Pulmonary artery endothelial cell (primary cell): ENCODE measurements at places on chromosomes 5 and 9. TPM values are rescaled to one million over a fixed set of nuclear protein-coding genes. Genes with fewer than 3 reads are reported as not detected.

QRFP gene
- not detected in 2 replicates for total RNA-seq

IL3 gene
- not detected in 2 replicates for total RNA-seq

CCNH gene
- 86.8 and 99.4 TPM in 2 replicates for total RNA-seq

ABCA2 gene
- total RNA-seq = 7.9 and 15.7 TPM in 2 replicates

PCDHA7 gene
- 0.25 and 0.33 TPM in 2 replicates for total RNA-seq

DPYSL3 gene
- 138 and 161 TPM in 2 replicates for total RNA-seq

ADAMTS13 gene
- total RNA-seq = 0.53 and 0.66 TPM in 2 replicates

PIP5KL1 gene
- total RNA-seq = 0.21 and 0.79 TPM in 2 replicates

GRIN3A gene
- total RNA-seq = under 0.01 TPM in 1 of 2 replicates, not detected in the other

SHB gene
- total RNA-seq = 17.3 and 20.2 TPM in 2 replicates

ALDH1A1 gene
- total RNA-seq = 130 and 699 TPM in 2 replicates

PCDHA8 gene
- total RNA-seq = under 0.01 and 0.04 TPM in 2 replicates

MLANA gene
- not detected in 2 replicates for total RNA-seq

CBY3 gene
- 0.26 TPM in 1 of 2 replicates, not detected in the other for total RNA-seq

NTNG2 gene
- 0.20 and 0.92 TPM in 2 replicates for total RNA-seq

SLC36A2 gene
- total RNA-seq = not detected in 2 replicates

HSD17B3 gene
- not detected in 2 replicates for total RNA-seq

DEPDC1B gene
- total RNA-seq = 11.7 and 22.6 TPM in 2 replicates

TTC16 gene
- total RNA-seq = not detected in 2 replicates

CRHBP gene
- total RNA-seq = 0.18 TPM in 1 of 2 replicates, not detected in the other

SLC36A3 gene
- total RNA-seq = not detected in 2 replicates

ARHGEF37 gene
- 7.3 and 9.2 TPM in 2 replicates for total RNA-seq

ST8SIA4 gene
- total RNA-seq = 1.1 and 3.2 TPM in 2 replicates

ENG gene
- 46.5 and 49.5 TPM in 2 replicates for total RNA-seq

CREB3 gene
- 45.2 and 58.0 TPM in 2 replicates for total RNA-seq

LCN15 gene
- not detected in 2 replicates for total RNA-seq

BARHL1 gene
- not detected in 2 replicates for total RNA-seq

CCL28 gene
- 0.85 and 1.1 TPM in 2 replicates for total RNA-seq

PCDHGB4 gene
- total RNA-seq = 9.3 and 12.4 TPM in 2 replicates

SH3TC2 gene
- 2.5 and 5.5 TPM in 2 replicates for total RNA-seq

AQP3 gene
- 0.20 and 0.78 TPM in 2 replicates for total RNA-seq

KIF24 gene
- 2.5 and 4.4 TPM in 2 replicates for total RNA-seq

IL9 gene
- total RNA-seq = not detected in 2 replicates

AOPEP gene
- 19.2 and 36.1 TPM in 2 replicates for total RNA-seq

PKD2L2 gene
- not detected in 2 replicates for total RNA-seq

WDR38 gene
- 0.07 TPM in 1 of 2 replicates, not detected in the other for total RNA-seq

DIMT1 gene
- 44.6 and 50.6 TPM in 2 replicates for total RNA-seq

ISL1 gene
- not detected in 2 replicates for total RNA-seq

ADGRD2 gene
- total RNA-seq = not detected in 2 replicates

GFPT2 gene
- total RNA-seq = 0.46 and 8.6 TPM in 2 replicates

PSAT1 gene
- 26.6 and 30.7 TPM in 2 replicates for total RNA-seq

OR1B1 gene
- 0.07 TPM in 1 of 2 replicates, not detected in the other for total RNA-seq

GAPVD1 gene
- 49.3 and 74.3 TPM in 2 replicates for total RNA-seq

PAPPA gene
- total RNA-seq = under 0.01 and 0.07 TPM in 2 replicates

ITK gene
- not detected in 2 replicates for total RNA-seq

KCNT1 gene
- total RNA-seq = under 0.01 TPM in 1 of 2 replicates, not detected in the other

REEP2 gene
- total RNA-seq = 2.0 and 4.2 TPM in 2 replicates

CDC20B gene
- 0.07 and 0.14 TPM in 2 replicates for total RNA-seq

HMCN2 gene
- under 0.01 TPM in 2 replicates for total RNA-seq
